HL-60 (cell line): ENCODE measurements at places on chromosomes 6 and 20.

DNA sequence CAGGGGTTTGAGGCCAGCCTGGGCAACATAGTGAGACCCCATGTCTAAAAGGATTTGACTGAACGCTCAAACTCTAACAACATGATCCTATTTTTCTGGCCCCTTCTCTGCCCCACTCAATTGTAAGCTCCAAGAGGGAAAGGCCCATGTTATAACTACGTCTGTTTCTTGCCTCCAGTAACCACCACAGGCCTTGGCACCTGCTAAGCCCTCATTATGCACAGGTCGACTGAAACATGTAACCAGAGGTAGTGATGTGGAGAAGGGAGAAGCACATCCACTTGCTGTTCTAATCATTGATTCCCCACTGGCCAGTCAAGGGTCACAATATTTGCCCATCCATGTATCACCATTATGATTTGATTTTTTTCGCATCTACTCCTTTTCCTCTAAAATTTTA is 475.5 kb downstream of the KIF16B start:
- no peak for DNase-seq

GRCh38 chr6:146361128-146361924 is 182.3 kb upstream of the RAB32 start:
- DNase-seq: no peak

DNA sequence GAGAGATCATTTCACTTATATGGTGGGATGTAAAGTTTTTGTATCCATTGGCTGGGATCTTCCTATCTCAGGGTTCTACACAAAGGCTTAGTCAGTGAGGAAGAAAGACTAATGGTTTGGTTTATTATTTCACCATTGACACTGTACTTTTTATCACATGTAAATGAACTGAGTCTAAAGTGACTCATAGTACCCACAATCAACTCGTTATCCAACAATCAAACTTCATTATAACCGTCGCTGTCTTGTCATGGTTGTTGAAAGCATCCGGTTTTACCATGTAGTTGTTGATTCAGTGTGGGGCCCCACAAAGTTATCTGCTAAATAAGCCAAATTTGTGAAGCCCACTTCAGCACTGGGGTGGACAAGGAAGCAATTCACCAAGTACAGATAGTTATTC is 55.8 kb upstream of the MTRF1L start:
- DNase-seq: no peak

DNA sequence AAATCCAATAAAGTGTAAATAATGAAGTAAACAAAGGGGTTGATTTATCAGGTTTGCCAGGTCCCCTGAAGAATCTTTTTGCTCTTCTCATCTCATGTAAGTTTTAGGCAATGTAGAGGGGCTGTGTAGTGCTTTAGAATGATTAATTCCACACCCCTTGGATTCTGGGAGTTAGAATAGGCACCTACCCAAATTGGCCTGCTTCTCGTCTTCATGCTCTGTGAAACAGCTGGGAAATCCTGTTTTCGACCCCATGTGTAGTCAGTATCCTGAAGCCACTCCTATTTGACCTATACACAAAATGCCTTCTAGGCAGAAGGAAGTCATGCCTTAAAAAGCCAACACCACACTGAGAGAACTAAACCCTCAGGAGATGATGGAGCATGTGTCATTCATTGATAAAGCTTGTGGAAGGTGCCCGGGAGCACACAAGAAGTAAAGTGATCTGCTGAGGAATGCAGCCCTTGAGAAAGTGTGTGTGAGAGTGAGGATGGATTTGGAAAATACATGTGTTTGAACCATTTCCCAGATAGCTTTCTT is 170.9 kb downstream of the KLHL32 start:
- no peak for DNase-seq

DNA sequence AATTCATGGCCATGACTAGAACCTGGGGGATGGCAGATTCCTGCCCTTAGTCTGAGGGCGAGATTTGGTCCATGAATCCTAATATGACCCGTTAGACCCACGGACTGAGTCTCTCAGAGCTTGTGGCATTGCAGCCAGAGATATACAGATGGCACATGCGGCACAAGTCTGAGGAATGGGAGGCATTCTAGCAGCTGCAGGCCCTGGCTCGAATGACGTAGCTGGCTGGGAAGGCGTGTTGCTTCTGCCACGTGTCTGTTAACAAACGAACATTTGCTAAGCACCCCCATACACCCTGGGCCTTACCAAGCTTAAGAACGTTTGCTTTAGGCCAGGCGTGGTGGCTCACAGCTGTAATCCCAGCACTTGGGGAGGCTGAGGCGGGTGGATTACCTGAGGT is 68.0 kb downstream of the CD164 start:
- DNase-seq: no peak

DNA sequence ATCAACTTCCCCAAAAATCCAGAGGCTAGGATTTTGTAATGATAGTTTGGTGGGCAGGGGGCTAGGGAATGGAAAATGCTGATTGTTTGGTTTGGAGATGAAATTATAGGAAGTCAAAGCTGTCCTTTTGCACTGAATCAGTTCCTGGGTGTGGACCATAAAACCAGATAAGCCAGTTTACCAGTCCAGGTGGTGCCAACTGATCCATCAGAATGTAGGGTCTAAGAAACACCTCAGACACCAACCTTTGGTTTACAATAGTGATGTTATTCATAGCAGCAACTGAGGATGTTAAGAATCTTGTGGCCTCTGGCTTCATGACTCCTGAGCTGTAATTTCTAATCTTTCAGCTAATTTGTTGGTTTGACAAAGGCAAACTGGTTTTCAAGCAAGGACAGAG is 496.6 kb upstream of the EPHA7 start:
- no peak for DNase-seq

DNA sequence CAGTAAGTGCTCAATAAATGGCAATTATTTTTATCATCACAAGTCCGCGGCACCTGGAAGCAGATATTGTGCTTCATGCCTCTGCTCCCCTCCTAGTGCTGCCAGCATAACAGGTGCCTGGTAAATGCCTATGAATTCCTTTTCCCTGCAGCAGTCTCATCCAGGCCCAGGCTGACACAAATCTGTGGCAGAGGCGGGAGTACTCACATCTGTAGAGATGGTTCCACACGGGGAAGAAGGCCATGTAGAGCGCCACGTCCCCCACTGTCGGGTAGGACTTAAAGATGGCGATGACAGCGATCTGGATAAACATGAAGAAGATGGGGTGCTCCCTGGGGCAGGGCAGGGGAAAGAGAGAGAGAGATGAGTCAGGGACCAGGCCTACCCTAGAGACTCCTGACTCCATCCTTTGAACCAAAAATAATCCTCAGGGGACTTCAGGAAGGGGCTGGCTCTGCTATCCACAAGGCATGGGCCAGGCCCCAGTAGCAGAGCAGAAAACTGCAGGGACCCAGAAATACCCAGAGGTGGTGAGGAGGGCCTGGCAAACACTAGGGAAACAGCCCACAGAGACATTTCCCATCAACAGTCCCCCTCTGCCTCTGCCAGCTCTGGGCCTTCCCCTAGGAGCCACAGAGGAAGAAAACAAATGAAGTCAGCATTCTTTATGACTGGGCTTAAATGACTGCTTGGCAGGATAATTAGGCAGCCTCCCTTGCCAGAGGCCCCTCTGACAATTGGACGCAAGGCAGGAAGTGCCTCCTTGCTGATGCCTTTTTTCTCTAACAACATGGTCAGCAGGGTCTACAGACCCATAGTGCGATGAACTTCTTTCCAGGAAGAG is 23.0 kb downstream of the MAP1LC3A start:
- DNase-seq: no peak

GRCh38 chr6:149169761-149170511 is 147.6 kb upstream of the TAB2 start:
- DNase-seq: no peak

- DNase-seq: peak; percentile 29
These were observed 39.2 kb downstream of the ZMYND8 start for GRCh38 chr20:47317127-47317895.
